T-helper 1 cell (primary cell): ENCODE measurements at places on chromosomes 11 and 22.

GRCh38 chr11:73184953-73185671 is 33.0 kb upstream of the P2RY2 start:
- peak; percentile 42 for DNase-seq

DNA sequence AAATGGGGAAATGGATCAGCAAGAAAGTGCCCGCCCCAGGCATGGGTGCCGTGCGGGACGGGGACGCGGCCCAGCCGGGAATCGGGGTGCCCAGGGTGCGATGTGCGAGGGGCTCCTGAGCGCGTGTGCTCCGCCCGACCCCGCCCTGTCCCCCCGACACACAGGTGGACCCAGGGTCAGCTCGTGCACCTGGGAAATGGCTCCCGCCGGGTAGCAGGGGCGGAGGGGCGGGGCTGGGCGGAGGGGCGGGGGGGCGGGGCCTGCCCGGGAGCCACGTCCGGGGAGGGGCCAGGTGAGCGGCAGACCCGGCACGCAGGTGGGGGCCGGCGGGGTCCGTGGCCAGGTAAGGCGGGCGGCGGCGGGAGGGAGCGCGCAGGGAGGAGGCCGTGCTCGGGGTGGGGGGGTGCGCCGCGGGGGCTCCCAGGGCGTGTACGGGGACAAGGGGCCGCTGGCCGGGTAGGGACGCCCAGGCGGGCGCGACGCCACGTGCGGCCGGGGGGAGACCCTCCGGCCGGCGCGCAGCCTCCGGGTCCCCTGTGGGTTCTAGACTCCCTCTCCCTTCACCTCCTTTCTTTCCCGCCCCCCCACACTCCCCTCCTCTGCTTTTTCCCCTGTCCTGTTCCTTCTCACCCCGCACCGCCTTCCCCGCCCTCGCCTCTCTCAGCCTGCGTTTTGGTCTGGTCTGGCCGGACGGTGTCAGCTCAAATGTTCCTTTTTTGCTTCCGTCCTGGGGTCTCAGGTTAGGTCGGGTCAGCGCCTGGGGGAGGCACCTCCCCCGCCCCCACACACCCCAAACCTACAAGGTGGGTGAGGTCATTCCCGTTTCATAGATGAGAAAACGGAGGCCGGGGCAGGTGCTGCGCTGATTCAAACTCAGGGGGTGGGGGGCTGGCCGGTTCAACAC is at the start of gene ARHGAP8:
Gene ARHGAP8 (plus strand): TSS at position 291 of the 904 bp plus-strand sequence. CDS start 33,953 bp downstream, outside the sequence.
- DNase-seq: no peak

DNA sequence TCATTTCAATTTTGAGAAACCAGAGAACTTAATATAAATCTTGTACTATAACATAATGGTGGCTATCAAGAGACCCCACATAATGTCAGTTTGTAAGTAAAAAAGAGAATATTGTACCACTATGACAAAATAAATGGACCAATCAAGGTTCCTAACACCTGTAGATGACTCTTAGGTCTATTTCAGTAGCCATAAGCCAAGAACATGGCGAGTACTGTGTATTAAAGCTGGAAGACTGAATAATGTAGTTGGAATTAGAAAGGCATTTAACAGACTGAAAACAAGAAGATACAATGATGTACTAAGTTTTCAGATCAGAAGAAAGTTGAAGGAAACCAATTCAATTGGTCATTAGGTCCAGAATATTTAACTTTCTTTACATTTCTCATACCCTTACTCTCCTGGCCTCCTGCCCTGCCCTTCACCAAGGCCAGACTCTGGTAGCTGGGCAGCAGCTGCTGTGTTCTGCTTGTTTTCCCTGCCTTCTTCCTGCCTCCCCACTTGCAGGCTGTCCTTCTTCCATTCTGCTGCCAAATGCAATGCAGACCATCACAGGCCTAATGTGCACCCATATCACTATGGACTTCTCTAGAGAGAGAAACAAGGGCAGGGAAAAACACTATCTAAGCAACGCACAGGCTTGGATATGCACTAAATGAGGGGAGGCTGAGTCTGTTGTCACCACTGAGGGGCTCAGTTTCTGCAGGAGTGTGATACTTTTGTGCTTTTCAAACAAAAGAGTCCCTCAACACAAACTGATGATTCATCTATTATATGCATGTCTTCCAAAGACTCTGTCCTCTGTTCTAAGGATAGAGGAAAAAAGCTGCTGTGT is 60.1 kb downstream of the RAB30 start:
- no peak for DNase-seq

GRCh38 chr22:36363349-36363981 is 24.3 kb downstream of the MYH9 start:
- DNase-seq: no peak

DNA sequence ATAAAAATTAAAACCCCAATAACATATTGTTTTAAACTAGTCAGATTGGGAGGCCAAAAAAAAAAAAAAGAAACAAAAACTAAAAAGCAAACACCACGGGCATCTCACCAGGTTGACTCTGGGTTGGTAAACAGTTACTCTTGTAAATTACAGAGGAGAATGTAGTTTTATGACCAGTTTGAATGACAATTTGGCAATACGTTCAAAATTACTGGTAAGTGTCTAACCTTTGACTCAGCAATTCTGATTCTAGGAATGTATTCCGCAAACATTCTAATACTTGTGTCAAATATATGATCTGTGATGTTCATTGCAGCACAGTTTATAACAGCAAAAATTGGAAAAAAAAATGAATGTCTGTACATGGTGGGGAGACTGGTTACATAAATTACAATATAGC is 1376.0 kb downstream of the TBC1D22A start:
- no peak for DNase-seq

DNA sequence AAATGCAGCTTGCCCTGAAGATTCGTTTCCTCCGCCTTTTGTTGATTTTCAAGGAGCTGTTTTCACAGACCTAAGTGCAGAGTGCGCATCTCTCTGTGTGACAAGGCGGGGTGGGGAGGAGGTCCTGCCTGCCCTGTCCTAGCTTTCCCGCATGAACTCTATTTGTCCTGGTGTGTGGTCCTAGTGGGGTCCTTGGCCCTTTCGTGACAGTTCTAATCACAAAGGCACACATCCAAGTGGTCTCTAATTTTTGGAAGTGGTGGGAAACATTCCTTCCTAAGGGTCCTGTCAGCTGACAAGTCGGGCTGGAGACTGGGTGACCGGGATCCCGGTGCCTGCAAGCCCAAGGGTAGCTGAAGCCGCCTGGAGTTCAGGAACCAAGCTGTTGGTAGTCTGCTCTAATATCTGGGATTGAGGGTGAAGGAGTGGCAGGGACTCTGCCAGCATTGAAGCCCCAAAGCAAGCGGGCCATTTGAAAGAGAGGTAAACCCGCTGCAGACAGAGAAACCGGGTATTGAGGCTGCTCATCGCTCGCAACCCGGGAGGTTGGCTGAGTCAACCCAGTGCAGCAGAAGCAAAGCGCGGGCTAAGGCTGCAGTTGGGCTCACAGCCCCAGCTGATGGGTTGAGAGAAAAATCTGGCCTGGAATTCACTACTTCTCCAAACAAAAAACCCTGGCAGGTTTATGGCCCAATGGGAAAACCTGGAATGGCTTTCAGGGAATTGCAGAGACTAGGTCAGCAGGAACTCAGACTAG is 28.1 kb upstream of the FBXO3 start:
- DNase-seq: no peak

GRCh38 chr22:43402128-43402527 is 9.7 kb upstream of the MPPED1 start:
- DNase-seq: no peak

- DNase-seq: no peak
These were observed at the start of gene PAX6 for GRCh38 chr11:31810779-31811647. PAX6 (minus strand) TSS chr11:31811322; CDS start chr11:31806411, 4,911 bp downstream.

- no peak for DNase-seq
These were observed 6.8 kb downstream of the CABP7 start for GRCh38 chr22:29726512-29727130.

GRCh38 chr22:29821291-29822016 is 16.6 kb downstream of the ASCC2 start:
- DNase-seq: no peak

DNA sequence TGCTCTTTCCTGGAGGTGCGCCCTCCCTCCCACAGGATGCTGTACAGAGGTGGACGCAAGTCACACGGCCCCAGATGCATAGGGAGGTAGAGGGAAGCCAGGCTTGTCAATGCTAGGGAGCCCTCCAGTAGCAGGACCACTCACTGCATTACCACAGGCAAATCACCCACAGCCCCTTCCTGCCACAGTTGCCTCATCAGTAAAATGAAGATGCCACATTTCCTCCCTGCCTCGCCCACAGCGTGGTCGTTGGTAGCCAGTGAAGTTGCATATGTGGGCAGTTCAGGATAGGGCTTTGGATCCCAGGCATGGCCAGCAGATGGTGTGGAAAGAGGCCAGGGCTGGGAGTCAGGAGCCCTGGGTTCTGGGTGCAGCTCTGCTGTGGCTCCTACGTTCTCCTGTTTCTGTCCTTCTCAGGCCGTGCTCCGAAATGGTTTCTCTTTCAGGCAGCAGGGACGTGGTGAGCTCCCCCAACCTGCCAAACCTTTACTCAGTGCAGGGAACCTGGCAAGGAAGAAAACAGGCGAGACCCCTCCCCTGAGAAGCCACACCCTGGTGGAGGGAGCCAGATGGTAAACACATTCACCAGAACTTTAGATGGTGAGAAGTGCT is 22.6 kb downstream of the DAGLA start:
- no peak for DNase-seq

DNA sequence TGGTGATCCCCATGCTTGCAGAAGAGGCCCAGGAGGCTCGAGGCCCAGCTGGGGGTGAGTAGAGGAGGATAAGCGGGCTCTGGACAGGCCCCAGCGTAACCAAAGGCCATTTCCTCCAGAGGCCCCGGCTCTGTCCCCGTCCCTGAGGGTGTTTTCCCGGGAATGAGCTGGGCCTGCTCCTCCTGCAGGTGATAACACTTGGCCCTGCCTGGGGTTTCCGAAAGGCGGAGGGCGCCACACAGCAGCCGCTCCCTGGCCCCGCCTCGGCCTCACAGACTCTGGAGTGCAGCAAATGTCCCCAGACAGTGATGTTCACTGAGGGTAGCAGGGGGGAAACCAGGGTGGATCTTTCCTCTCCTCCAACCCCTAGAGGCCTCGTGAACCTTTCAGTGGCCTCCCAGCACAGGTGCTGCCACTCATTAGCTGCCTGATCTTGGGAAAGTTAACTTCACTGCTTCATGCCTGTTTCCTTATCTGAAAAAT is 10.5 kb upstream of the MGAT3 start:
- DNase-seq: no peak

- no peak for DNase-seq
These were observed 730.6 kb downstream of the FAM181B start for GRCh38 chr11:82003024-82003423.

DNA sequence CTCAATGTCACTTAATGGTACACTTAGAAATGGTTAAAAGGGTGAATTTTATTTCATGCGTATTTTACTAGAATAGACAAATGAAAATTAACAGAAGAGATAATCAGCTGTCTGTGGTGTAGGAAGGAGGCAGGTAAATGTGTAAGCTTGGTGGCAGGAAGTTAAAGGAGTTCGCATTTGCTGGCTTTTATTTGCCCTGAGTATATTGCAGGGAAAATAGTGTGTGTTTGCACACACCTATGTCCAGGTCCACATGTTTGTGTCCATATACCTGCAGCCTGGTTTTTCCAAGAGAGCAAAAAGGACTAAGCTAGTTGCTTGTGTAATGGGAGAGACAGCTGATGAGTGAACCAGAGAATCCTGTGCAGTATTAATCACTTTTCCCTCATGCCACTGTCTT is 16.0 kb downstream of the NTM start:
- DNase-seq: no peak

- DNase-seq: no peak
These were observed 149.3 kb downstream of the FBXO7 start for GRCh38 chr22:32623943-32624342.

DNA sequence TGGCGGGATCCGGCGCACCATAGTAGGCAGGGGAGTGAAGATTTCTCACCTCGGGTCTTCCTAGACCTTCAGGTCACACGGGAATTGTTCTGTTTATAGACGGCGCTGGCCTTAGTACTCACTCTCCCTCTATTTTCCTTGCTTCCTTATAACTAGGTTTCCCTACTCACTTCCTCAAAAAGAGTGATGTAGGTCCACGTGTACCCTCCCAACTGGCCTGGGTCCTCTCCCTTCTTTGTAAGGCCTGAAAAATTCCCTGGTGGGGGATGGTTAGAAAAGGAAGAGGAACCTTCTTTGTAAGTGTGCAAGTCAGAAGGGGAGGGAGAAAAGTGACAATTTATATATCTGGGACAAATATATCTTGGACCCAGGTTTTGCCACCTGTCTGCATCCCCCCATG is 2.9 kb upstream of the TMEM9B start:
- DNase-seq: no peak

DNA sequence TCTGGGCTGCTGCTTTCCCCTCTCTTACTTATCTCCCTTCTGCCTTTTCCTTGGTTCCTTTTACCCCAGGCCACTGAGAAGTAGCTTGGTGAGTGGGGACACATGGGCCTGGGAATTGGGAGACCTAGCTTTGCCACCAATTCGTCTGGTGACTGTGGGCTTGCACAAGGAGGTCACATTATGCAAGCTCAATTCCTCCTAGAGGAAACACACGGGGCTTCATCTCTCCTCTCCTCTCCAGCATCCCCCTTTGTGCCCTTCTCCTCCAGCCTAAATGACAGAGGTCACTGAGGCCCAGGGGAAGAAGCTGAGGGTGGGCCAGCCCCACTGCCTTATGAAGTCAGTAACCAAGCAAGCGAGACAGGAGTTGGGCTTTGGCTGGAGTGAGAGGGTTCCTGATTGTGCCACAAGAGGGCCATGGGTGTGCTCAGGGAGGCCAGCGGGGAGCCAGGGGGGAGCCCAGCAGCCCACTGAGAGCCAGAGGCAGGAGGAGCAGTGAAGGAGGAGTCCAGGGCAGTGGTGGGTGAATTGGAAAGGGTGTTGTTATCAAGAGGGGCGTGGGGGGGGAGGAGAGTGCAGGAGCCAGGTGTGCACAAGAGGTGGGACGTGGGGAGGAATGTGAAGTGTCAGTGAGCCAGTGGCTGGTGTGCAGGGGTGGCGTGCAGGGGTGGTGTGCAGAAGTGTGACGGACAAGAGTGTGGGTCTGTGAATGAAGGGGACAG is 2.0 kb downstream of the CLCF1 start:
- DNase-seq: peak; percentile 25

DNA sequence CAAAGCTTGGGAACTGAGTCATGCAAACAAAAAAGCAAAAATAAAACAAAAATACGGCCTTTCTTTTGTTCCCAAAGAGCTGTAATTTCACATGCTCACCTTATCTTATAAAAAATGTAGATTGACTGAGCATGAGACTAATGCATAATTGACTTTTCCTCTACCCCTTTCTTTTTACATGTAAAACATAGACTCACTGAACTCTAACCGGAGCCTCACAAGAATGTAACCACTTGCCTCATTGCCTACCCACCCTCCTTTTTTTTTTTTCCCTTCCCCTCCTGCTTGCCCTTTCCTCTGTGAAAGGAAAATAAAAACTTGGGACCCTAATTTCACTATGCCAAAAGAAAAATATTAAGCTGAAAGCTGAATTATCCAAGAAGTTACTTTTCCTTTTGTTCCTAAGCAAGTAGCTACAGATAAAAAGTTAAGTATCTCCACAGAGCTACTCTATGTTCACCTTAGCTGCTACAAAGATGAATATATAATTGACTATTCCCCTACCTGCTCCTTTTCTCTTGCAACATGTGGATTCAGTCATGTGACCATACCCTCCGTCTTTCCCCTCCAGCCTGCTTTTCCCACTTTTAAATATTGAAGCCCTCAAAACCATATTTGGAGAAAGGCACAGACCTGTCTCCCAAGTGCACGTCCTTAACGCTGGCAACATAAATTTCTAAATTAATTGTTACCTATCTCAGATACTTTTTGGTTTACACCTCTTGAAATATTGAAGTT is 39.6 kb upstream of the WEE1 start:
- no peak for DNase-seq

GRCh38 chr11:134481933-134482527 is 70.0 kb upstream of the B3GAT1 start:
- no peak for DNase-seq
